ENCODE measurements at places on chromosomes 1 and 21.

DNA sequence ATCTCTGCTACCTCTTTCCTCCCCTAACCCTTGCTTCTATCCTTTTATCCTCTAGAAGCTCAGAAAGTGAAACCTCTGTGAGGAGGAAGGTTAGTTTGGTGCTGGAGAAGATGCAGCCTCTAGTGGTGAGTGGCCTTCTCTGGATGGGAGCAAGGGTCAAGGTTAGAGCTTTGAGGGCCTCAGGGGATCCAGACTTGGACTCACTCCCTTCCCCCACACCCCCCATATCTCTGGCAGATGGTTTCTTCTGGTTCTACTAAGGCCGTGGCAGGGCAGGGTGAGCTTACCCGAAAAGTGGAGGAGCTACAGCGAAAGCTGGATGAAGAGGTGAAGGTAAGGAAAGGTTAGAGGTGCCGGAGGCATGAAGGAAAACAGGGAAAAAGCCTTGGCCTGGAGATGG, 9.2 kb downstream of the CGN start:
- DNase-seq: no peak

DNA sequence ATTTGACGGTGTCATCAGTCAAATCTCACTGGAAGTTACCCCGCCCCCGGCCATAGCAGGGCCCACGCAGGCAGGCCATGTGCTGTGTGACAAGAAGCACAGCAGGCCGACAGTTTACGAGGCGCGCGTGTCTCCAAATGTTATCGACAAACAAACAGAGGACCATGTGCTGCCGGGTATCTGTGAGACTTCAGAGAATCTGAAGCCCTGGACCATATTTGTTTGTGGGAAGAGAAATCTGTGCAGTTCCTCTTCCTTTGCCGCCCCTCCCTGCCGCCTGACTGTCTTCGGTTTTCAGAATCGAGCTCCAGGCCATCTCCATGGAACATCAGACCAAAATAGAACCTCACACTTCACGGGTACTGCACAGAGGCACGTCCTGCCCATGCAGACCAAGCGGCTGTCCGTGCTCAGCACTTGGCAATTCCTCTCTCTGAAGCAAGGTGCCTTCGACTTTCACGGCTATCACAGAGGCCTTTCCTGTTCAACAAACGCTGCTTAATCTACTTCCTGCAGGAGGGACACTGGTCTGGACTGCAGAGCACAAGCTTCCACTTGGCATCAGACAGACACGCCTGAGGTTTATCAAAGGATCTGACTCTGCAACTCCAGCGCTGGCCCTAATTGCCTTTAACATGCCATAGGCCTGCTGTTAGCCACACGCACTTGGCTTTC, 135.7 kb upstream of the KRTAP19-8 start:
- DNase-seq: no peak

DNA sequence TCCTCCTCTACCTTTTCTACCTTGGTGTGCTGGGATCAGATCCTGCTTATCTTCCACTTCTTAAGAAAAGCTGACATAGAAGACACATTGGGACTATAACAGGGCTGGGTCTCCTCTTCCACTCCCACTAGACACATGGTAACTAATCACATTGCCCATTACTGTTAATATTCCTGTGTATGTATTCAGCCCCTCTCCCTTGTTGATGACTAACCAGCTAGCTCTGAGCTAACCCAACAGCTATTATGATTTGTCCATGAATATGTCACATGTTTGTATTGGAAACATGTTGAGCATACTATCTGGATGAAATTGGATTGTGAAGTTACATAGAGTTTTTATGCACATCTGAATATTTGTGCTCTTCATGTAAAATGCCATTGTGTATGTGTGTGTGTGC, 52.9 kb downstream of the MPZL1 start:
- DNase-seq: no peak

GRCh38 chr1:106584676-106585075, 471.8 kb upstream of the PRMT6 start:
- no peak for DNase-seq

DNA sequence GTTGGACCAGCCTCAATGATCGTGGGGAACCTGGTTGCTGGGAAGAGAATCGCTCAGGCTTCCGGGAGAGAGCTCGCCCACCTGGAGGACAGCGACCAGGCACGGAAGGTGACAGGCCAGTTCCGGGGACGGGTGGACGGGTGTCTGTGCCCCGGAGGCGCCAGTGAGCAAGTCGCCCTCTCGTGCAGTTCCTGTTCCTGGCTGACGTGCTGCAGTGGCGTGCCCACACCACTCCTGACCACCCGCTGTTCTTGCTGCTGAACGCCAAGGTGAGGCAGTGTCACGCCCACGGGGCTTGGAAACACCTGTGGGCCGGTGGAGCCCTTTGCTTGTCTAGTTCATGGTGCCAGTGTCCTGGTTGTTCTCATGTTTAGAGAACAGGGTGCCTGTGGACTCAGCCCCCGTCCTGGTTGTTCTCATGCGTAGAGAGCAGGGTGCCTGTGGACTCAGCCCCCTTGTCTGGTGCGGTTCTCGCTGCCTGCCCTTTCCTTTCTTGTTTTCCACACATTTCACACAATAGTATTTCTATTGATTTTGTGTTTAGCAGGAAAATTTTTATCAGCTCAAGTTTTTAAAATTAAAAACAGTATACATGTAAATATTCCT, 53.1 kb downstream of the S100B start:
- DNase-seq: peak; percentile 36

DNA sequence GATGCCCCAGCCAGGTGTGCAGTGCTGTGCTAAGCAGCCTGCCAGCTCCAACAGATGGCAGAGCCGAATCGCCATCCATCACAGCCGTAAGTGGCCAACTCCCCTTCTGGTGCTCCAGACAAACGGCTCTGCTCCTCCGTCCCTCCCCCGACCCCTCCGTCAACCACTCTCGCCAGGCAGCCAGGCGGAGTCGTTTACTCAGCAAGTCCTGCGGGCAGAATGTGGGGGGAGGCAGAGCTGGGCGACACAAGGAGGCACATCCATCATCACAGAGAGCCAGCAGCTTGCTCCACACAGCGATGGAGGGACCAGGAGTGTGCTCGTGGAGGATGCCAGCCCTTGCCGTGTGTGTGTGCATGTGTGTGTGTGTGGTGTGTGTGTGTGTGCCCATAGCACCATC, 206.6 kb upstream of the GRIK3 start:
- DNase-seq: no peak

- DNase-seq: no peak
Observed at GRCh38 chr1:46646331-46646730, 21.8 kb downstream of the ATPAF1 start.

GRCh38 chr1:37096523-37096922, 62.2 kb upstream of the GRIK3 start:
- DNase-seq: peak; percentile 40

DNA sequence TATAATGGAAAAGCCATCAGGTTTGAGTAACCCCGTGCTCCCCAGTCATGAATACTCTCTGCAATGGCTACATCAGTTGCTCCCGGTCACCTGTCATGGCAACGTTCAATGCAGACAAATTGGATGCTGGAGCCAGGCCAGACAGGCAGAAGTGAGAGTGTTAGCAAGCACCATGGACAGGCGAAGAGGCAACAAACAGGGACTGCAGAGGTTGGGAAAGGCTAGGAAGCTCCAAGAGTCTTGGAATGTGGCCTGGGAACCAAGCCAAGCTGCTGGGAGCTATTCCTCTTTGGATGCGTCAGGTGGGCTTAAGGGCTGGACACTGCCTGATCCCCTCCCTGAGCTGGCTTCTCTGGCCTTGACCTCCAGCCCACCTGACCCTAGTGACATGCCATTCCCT, 102.9 kb downstream of the ACTL8 start:
- DNase-seq: no peak

- no peak for DNase-seq
Observed at GRCh38 chr1:169060919-169061639, 45.4 kb upstream of the ATP1B1 start.

GRCh38 chr1:20993716-20994575, 182.8 kb downstream of the EIF4G3 start:
- no peak for DNase-seq

GRCh38 chr1:55060133-55060999, 21.0 kb downstream of the PCSK9 start:
- no peak for DNase-seq

- peak; percentile 51 for DNase-seq
Observed at GRCh38 chr1:223364685-223365382, 858 bp upstream of the SUSD4 start.

DNA sequence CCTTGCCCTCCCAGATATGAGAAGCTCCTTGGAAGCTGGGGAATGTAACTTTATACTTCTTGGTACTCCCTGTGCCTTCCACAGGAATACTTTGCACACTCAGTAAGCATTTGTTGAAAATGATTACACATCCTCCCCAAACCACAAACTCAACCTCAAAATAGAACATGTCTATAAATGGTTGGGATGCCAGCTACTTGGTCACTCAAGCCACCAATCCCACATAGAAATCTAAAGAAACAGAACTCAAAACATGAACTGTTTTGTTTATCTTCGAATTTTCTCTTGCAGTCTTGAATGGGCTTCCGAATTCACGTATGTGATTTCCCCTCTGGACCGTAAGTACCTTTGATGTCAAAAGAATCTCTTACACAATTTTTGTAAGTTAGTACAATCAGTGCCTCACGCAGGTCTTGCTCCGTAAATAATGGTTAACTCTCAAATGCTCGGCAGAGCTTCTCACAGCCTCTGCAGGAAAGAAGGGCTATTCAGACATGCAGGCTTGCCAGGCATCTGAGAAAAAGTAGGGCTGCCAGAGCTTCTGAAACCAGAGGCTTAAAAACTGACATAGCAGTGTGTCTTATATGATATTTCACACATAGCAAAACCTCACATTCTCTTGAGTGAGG, 26.9 kb downstream of the SORT1 start:
- DNase-seq: no peak

DNA sequence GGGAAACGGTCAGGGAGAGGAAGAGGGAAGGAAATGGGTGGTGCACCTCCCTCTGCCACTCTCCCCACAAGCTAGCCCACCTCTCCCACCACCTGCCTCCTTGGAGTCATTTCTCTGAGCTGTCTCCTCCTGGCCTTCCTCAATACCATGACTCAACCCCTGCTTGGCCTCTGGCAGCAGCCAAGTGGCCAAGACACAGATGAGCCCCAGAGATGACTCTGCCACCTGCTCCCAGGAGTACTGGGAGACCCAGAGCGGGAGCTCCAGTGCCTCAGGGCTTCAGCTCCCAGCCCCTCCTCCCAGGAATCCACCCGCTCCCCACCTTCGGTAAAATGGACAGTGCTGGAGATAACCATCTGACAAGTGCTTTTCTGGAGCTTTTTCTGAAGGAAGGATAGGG, 2.6 kb downstream of the S100A16 start:
- DNase-seq: no peak

DNA sequence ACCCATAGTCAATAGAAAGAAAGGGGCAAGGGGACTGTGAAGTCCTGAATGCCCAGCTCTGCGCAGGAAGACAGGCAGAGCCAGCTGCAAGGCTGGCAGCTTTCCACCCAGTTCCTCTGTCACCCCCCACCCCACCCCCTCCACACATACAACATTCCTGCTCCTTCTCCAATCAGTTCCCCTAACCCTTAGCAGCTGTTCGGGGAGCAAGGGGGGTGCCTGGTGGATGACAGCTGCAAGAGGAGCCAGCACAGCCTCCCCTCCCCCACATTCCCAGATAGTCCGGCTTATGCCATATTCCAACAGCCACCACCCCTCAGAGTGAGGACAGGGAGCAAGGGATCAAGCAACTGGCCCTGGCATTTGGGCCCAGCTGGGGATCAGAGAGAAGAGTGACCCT, 9.7 kb downstream of the ARHGEF2 start:
- peak; percentile 79 for DNase-seq

GRCh38 chr1:228353601-228354371, 52.8 kb downstream of the TRIM11 start:
- no peak for DNase-seq
